Stimulated activated CD8-positive, alpha-beta memory T cell treated with anti-CD3 and anti-CD28 coated beads, Interleukin-7, amount 100 ng/mL, for 1 hour (primary cell): ENCODE measurements at places on chromosomes 5 and 9.

- no peak for DNase-seq
Measured at GRCh38 chr9:5389109-5389732, 48.5 kb downstream of the PLGRKT start.

- no peak for DNase-seq
Measured at GRCh38 chr9:86918556-86918955, 28.8 kb downstream of the GAS1 start.

DNA sequence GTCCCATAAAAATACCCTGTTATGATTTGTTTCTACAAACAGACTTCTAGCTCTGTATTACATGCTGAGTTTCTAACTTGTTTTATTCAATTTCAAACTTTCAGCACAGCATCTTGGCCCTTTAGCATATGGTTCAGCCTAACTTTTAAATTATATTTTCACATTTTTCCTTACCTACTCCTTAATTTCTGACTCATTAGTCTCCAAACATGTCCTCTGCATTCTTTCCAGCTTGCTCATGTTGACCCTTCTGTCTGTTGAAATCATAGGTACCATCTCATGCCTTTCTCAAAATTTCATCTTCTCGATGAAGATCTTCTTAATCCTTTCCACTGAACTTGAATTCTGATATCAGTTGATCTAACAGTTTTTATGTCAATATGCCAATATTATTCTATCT lies 200.9 kb upstream of the RIOK2 start:
- no peak for DNase-seq

- DNase-seq = no peak
Measured at GRCh38 chr5:58022055-58022454, 437.8 kb downstream of the PLK2 start.

GRCh38 chr9:100525563-100525962 lies 52.3 kb upstream of the CAVIN4 start:
- DNase-seq = no peak

DNA sequence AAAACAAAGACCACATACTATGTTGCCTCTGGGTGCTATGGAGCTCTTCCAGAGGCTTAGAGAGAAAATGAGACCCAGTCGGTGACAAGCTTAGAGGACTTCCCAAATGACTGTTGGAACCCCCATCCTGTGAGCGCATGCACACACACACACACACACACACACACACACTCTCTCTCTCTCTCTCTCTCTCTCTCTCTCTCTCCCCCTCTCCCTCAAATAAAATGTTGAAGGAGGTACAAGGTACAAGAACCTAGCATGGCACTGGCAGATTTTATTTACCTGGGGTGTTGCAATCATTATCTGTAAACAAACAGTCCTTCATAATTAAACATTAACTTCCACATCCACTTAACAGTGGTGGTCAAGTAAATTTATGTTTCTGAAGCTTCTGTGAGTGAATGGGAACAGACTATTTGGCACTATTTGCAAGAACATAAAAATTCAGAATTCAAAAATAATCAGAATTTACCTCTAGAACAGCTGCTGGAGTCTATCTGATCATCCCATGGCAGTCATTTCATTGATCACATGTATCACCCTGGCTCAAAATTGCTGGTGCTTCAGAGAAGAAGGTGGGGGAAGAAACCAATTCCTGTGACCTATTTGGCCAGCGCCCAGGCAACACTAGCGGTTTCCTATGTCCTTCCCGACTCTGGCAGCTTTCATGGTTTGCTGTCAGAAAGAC lies 24.9 kb downstream of the TRPM3 start:
- DNase-seq = no peak

GRCh38 chr5:150258130-150258529 lies 31.4 kb downstream of the CAMK2A start:
- DNase-seq = no peak

GRCh38 chr9:30609713-30610112 lies 1774.7 kb upstream of the ACO1 start:
- no peak for DNase-seq

GRCh38 chr5:1108023-1108864 lies 3.6 kb downstream of the SLC12A7 start:
- DNase-seq = no peak

DNA sequence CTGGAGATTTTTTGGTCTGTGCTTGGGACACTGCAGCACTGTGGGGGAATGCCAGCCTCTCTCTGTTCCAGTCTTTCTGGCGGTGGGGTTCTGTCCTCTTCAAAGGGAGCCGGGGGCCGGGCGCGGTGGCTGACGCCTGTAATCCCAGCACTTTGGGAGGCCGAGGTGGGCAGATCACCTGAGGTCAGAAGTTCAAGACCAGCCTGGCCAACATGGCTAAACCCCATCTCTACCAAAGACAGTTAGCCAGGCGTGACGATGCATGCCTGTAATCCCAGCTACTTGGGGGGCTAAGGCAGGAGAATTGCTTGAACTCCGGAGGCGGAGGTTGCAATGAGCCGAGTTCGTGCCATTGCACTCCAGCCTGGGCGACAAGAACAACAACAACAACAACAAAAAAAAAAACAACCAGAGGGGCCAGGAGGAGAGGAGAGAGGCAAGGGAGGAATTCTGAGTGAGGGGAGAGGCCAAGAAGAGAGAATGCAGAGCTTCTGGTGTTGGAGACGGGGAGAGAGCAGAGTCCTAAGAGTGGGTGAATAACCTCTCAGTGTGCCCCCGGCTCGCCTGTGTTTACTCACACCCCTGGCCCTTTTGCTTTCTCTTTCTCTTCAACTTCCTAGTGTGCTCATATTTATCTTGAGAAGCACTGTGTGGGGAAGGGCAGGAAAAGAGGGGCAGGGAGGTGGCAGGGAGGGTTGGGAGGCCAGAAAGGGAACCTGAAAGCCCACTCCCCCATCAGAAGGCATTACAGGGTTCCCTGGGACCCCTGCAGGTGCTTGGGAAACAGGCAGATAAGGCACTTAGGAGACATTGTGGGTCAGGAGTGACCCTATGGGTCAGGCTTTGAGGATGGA lies 3.2 kb upstream of the SET start:
- DNase-seq = no peak

DNA sequence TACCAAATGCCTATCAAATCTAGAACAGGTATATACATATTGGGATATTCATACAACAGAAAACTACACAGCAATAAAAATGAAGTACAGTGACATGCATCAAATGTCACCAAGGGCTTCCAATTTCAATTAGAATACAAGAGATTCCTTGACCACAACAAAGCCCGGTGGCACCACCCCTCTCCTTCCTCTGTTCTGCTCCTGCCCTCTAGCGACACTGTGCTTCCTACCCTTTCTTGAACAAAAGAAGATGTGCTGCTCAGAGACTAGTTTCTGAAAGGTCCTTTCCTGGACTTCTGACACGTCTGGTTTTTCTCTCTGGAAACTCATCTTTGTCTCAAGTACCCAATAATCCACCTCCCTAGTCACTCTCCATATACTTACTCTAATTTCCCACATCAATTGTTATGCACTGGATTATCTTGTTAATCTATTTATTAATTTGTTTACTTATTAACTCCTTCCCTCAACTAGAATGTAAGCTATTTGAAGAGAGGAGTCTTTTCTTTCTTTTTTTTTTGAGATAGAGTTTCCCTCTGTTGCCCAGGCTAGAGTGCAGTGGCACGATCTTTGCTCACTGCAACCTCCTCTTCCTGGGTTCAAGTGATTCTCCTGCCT lies 70.4 kb upstream of the CTSV start:
- no peak for DNase-seq

GRCh38 chr5:135584918-135585317 lies 6.1 kb upstream of the CXCL14 start:
- DNase-seq = no peak

DNA sequence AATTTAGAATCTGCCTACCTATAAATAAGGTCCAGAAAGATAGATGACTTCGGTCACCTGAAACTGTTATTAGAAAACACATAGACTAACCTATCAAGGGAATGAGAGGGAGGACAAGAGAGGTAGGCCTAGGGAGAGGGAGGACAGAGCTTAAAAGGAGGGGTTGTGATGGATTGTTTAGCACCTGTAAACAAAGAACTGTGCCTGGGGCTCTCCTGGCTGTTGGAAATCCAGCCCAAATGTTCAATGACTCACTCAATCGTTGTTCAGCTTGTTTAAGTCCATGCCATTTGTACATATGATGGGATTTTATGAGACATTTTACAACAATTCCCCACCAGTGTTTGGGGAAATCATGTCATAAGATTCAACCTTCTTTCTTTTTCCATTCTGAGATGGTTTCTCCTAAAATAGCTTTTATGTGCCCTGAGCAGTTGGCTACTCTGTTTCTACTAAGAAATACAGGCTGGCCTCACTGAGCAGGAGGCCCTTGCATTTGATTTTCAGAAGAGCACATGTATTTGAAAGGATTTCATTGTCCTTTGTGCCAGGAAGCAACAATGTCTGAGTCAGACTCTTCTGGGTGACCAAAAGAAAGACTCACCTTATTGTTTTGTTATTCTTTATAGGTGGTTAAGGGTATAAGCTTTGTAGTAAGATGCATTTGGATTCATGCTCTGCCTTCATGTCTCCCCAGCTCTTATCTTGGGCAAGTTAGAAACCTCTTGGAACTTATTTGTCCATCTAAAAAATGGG lies 48.2 kb upstream of the GPR151 start:
- no peak for DNase-seq

- DNase-seq = no peak
Measured at GRCh38 chr9:133769511-133770075, 31.4 kb upstream of the SARDH start.

DNA sequence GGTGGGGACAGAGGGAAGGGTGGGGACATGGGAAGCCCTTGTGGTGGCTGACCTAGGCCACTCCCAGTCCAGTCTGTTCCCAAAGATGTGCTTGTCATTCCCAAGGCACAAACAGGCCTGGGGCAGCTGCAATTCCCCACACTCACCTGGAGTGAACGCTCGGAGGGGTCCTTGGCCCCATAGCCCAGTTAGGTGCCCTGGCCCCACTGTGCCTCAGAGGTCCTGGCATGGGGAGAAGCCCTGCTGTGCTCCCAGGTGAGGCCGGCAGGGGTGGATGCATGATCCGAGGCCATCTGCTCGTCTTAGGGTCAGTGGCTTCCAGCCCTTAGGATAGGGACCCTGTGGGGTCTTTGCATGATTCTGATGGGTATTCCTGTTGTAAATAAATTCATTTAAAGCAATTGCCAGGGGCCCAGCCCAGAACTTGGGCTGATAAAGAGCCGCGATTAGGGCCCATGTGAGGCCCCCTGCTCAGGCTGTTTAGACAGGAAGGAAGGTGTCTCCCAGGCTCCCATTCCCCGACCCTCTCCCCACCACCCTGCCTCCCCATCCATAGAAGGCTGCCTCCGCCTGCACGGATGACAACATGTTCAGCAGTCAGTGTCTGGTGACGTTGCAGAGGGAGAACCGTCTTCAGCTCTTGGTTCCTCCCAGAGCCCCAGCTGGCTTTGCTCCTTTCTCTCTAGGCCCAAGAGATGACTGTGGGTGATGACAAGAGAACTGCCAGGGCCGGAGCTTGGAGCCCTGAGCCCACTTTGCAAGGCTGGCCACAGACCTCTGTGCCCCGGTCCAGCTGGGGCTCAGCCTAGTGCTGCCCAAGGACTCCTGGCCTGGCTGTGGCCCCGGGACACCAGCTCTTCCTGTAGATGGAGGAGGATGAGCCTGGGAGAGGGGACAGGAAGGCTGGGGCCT lies 28.4 kb upstream of the IRX4 start:
- no peak for DNase-seq

DNA sequence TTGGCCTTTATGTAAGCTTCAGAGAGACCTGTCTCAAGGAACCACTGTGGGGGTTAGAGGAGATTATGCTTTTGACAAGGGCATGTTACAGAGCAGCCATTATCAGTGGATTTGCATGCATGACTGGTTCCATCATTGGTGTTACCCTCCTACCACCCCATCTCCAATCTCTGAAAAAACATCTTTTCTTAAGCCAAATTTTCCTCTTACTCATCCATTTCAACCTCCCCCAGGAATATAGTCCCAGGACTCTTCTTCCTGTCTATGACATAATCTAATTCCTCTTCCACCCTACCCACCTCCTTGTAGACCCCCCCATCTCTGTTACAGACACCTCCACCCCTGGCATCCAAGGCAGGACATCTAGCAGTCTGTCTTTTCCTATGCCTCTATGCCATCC lies 33.1 kb upstream of the ADRB2 start:
- no peak for DNase-seq
